C1 segment of cervical spinal cord (tissue), 14 donors: ENCODE measurements at places on chromosomes 6 and 20.
A peak's percentile ranks its signal among the peaks of the same experiment; 100 is the strongest.

DNA sequence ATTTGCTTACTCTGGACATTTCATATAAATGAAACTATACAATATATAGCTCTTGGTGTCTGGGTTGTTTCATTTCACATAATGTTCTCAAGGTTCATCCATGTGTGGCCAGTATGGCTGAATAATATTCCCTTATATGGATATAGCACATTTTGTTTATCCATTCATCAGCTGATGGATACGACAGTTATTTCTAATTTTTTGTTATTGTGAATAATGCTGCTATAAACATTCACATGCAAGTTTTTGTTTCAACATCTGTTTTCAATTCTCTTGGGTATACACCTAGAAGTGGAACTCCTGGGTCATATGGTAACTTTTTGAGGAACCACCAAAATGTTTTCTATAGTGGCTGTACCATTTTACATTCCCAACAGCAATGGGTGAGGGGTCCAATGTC lies 101.1 kb downstream of the CDK19 start:
- no peak for DNase-seq

GRCh38 chr20:208942-209566 lies 18.0 kb upstream of the DEFB129 start:
- no peak for DNase-seq

DNA sequence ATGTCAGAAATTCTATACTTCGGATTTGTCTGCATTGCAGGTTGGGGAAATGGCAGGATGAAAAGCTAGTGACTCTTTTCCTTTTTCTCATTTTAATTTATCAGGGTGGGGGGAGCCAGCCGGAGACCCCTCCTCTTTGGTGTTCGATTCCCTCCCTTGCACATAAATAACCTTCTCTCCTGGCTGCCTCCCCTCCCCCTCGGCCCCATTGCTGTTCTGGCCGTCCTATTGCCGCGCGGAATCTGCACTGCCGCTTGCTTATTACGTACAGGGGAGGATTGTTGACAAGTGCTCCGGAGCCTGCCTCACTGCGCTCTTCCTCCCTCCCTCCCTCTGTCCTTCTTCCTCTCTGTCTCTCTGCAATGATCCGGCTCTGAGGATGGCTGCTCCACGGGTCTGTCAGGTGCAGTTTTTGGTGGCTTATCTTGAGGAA lies 154.7 kb downstream of the JARID2 start:
- peak; percentile 46 for DNase-seq

GRCh38 chr6:146901940-146902816 lies 302.0 kb upstream of the STXBP5 start:
- no peak for DNase-seq

DNA sequence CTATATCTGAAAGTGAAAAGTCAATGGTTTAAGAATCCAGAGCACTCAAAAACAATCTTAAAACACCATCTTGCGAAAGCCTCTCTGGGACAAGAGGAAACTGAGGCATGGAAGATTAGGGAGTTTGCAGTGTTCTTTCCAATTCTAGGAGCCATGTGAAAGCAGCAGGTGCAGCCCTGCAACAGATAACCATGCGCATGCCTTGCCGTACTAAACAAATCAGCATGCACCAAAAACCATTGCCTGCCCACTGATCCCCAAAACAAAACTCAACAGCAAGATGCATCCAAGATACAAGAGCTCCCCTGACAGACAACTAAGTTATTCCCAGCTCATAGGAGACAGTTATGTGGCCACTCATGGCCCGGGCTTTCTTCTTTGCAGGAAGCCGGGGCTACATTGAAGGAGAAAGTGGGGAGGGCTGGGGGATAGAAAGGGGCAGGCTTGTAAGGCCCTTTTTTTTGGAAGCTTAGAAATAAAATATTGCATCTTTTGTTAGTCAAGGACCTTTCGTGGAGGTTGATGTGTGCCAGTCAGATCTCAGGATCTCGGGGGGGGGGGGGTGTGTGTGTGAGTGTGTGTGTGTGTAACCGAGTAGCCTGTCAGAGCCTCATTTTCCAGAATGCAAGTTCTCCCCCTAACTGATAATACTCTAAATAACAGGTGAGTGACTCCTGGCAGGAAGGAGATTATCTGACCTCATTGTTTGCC lies 178.4 kb downstream of the MBOAT1 start:
- no peak for DNase-seq

GRCh38 chr20:32232326-32232886 lies 24.7 kb downstream of the POFUT1 start:
- DNase-seq: no peak

GRCh38 chr6:7526755-7527154 lies 14.7 kb upstream of the DSP start:
- DNase-seq: no peak

DNA sequence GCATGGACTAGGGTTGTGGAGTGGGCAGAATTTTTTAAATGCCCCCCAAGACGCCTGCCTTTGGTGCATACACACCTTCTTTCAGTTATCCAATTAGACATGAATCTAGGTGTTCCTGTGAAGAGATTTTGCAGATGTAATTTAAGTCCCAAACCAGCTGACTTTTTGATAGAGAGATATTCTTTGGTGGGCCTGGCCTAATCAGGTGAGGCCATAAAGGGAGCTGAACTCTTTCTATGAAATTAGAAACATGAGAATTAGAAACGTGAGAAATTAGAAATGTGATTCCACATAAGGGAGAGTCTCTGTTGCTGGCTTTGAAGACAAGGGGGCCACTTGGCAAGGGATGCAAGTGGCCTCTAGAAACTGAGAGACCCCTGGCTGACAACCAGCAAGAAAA lies 36.4 kb upstream of the TTPAL start:
- DNase-seq: no peak

GRCh38 chr6:33588894-33589293 lies 8.8 kb upstream of the BAK1 start:
- no peak for DNase-seq

DNA sequence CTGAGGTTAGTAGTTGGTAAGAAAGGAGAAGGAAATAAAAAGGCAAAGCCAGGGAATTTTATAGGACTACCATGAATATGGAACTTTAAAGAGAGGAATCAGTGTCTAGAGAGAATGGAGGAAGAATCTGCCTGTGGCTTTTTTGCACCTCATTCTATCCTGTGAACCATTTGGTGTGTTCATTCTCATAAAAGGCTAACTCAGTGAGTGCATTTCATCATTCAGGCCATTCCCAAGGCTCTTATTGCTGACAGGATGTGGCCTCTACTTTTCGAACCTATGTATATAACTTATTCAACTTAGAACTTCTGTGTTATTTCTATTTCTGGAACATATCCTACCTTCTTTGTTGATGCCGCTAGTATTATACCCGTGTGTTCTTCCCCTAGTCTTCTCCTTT lies 27.1 kb downstream of the HSF2 start:
- no peak for DNase-seq

GRCh38 chr6:16671302-16672289 lies 89.7 kb downstream of the ATXN1 start:
- no peak for DNase-seq

- no peak for DNase-seq
Measured at GRCh38 chr6:166245148-166245547, 63.0 kb downstream of the PRR18 start.

- DNase-seq: no peak
Measured at GRCh38 chr6:111845441-111845871, 27.8 kb downstream of the FYN start.

DNA sequence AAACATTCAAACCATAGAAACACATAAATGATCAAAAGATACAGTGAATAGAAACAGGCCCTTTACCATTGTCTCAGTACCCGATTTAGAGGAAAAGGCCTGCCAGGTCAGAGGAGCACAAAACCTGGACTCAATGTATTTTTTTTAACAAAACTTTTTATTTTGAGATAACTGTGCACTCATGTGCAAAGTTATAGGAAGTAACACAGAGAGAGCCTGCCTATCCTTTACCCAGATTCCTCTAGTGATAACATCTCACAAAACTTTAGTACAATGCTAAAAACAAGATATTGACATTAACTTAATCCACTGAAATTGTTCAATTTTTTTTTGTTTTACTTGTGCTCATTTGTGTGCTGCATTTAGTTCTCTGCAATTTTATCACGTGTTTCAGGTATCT lies 36.8 kb upstream of the SAMD3 start:
- DNase-seq: no peak

DNA sequence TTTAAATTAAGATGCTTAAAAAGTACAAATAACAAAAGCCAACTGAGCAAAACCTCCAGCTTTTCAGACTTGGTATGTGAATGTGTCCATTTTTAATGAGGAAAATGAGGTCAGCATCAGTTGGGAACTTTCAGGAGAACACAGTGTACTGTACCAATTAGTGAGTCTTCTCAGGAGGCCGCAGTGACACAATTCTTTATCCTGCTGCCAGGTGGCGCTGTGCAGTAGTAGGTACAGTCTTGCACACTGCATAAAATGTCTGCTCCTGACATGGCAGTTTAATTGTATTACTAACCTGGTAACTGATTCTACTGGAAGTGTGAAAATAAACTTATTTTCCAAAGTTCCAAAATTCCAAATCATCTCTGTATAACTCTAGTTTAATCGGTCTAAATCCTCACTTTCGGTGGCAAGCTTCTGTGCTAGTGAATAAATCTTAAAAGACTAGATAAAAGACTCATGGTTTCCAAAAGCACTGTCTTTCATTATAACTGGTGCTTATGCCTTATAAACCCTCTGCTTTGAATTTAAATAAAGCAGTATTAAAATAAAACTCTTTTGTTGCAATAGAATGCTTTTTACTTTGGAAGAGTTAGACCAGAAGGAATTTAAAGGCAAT lies 214.8 kb upstream of the MMS22L start:
- DNase-seq: peak; percentile 5

GRCh38 chr6:41836022-41836659 lies 48.6 kb downstream of the TOMM6 start:
- DNase-seq: no peak

- no peak for DNase-seq
Measured at GRCh38 chr6:71349395-71349794, 60.8 kb downstream of the OGFRL1 start.

DNA sequence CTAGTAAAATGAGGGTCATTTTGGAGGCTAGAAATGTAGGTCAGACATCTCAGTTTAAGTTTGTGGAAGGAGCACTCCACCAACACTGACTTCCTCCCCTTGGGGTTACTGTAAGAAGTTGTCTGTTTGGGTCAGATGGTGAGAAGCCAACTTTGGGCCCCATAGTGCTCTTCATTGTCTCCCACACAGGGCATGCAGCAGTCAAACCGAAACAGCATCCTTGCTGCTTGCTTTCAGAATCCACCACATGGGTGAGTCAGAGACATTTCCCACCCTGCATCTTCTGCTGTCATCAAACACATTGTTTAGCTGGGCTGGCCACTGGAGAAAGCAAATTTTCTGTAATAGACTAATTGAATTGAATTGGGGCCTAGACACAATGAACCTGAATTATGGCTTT lies 16.8 kb downstream of the IL17F start:
- DNase-seq: no peak

DNA sequence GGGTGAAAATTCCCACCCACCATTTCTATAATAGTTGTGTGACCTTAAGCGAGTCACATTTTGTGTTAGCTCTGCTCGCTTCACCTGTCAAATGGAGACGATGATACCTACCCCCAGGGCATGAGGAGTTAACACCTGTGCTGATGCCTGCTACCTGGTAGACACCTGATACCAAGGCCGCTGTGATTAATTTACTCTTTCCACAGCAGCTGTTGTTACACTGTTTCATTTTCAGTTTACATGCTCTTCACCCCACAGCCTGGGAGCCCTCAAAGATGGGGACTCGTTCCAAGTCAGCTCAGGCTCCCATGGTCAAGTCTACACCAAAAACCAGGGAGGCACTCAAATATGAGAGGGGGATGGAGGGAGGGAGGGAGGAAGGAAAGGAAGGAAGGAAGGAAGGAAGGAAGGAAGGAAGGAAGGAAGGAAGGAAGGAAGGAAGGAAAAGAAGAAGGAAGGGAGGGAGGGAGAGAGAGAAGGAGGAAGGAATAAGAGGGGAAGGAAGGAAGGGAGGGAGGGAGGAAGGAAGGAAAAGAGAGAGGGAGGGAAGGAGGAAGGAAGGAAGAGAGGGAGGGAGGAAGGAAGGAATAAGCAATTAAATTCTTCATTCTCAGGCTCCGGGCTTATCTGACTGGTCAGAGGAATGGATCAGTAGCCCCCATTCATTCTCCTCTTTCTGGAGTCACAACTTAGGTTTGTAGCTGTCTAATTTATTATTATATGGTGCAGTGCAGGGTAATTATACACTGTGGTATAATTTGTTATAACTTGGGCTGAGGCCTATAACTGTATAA lies 40.9 kb downstream of the PDYN start:
- no peak for DNase-seq

- DNase-seq: no peak
Measured at GRCh38 chr6:9138936-9139335, 703.6 kb upstream of the SLC35B3 start.
